ENCODE measurements at places on chromosomes 5 and 9.

DNA sequence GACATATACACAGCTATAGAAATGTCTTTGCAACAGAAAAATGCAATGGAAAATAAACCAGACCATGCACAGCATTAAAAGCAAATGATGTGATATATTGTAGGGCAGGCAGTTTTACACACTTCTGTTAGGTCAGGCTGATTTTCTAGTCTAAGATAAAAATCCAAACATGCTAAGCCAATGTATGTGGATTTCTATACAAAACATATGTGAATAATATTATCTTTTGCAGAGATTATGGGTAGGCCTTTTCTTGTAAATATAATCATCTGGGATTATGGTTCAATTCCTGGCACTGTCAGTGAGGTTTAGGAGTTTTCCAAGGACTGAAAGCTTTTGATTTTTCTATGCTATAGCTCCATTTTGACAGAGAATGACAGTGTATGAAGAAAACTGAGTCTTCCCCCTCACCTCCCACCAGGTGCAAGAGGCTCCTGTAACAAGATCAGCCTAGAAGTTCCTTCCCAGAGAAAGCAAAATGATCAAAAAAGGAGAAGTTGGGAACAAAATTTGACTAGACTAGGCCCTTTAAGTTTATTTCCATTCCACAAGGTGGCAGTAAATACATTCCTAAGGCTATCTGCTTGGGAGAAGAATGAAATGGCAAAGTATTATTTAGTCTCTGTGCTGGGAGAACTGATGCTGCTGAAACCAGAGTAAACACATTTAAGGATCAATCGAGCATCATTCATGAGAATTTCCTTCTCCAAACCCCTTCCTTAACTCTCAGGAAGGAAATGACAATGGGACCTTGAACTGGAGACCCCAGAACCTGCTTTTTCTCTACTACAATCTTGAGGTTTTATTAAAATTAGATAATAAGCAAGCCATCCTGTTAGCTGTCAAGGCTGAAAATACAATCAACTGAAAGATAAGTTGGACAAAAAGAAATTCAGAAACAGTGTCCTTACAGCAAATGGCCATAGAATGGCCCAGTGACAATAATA is 133.0 kb upstream of the TUT7 start:
- peak; percentile 72 for DNase-seq

DNA sequence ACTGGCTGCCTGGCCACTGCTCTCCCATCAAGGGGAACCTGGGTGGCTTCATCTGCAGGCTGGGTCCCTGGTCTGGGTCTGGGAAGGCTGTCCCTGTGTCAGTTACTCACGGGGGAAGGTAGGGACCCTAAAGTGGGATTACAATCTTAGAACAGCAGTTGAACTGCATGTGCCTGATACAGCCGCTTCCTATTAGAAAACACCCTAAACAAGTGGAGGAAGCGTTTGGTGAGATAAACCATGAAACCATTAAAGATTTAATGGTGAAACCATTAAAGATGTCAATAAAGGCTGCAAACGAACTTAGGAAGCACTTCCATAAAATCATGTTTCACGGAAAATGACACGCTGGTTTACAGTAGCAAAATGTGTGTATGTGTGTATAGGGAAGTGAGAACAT is 2.5 kb upstream of the GFI1B start:
- DNase-seq: no peak

GRCh38 chr5:8396756-8397155 is 527.8 kb downstream of the MTRR start:
- DNase-seq: no peak

GRCh38 chr5:107402434-107403227 is 268.1 kb downstream of the EFNA5 start:
- DNase-seq: no peak

GRCh38 chr5:96994493-96994892 is 58.6 kb downstream of the LNPEP start:
- no peak for DNase-seq

GRCh38 chr9:107020040-107020530 is 157.1 kb downstream of the ZNF462 start:
- peak; percentile 95 for DNase-seq

GRCh38 chr5:37837414-37838032 is 2.3 kb downstream of the GDNF start:
- DNase-seq: peak; percentile 60

DNA sequence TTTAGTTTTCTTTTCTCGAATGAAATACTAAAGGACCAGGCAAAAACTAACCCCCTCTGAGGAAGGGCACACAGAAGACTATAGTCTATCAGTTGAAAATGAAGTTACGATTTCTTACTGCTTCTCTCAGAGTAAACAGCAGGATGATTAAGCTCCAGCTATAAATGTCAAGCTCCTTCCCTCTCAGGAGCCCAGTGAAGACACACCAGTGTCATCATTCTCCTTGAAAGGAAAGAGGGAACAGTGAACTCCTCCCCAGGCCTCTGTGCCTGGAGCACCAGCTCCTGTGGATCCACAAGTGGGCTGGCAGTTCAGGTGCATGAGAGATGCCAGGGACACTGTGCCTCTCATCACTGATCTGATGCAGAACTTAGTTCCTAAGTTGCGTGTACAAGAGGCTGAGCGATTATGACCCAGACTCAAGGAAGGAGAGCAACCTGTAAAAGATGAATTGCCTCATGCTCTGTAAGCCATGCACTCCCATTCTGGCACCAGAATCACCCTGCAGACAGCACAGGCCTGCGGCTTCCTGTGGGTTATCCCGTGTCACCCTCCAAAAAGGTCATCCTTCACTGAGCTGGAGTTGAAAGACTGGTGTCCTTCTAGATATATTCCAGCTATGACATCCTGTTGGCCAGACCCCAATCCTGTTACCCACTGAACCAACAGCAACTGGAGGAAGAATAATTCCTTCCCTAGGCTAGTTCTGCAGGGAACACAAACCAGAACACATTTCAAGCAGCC is 394.0 kb downstream of the SEMA5A start:
- no peak for DNase-seq

- no peak for DNase-seq
These were observed 5.0 kb downstream of the IL7R start for GRCh38 chr5:35861718-35862117.

GRCh38 chr9:130167927-130168326 is 4.3 kb upstream of the NCS1 start:
- DNase-seq: no peak

- DNase-seq: no peak
These were observed 1.5 kb downstream of the LRRTM2 start for GRCh38 chr5:138873466-138874221.

GRCh38 chr5:36712706-36713105 is 106.3 kb downstream of the SLC1A3 start:
- DNase-seq: no peak

DNA sequence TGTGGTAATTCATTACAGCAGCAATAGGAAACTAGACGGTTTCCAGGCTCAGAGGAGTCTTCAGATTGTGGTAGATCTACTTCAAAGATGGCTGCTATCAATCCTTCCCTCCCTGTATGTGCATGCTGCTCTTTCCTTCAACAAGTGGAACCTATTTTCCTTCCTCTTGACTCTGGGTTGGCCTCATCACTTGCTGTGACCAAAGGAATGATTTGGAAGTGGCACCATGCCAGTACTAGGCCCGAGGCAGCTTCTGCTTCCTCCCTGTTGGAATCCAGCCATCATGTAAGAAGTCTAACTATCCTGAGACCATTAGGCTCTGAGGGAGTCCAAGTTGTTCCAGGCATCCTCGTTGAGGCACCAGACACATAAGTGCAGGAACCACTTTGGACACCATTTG is 46.5 kb upstream of the MCTP1 start:
- DNase-seq: no peak

DNA sequence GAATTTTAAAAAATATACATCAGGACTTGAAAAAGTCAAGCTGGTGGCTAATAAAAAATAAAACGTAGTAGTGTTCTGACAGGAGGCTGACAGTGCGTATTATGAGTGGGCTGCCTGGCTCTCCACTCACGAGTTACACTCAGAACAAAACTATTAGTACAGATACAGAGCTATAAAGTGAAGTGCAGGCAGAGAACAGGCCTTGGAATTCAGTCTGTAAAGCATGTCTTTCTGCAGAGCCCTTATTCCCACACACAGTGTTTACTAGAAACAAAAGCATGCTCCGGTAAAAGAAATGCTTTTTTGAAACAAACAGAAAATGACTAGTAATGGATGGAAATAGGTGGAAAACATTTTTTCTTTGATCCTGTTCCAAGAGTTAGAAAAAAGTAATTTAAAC is 334.7 kb downstream of the DIRAS2 start:
- DNase-seq: no peak

DNA sequence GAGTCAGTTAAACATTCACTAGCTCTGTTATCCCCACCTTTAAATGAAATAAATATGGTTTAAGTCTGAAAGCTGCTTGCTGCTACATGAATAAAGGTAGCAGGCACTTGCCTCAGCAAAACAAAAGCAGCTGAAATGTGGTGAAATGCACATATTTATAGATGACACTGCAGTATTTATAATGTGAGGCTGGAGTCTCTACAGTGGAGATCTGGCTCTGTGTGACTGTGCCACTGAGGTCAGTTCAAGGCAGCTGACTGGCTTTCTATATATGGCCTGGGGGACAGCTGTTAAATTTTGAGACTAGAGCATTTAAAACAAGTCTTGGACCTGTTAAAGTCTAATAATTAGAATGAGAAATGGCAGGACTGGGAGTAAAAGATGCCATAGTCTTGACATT is 859.6 kb upstream of the SEMA6A start:
- no peak for DNase-seq

DNA sequence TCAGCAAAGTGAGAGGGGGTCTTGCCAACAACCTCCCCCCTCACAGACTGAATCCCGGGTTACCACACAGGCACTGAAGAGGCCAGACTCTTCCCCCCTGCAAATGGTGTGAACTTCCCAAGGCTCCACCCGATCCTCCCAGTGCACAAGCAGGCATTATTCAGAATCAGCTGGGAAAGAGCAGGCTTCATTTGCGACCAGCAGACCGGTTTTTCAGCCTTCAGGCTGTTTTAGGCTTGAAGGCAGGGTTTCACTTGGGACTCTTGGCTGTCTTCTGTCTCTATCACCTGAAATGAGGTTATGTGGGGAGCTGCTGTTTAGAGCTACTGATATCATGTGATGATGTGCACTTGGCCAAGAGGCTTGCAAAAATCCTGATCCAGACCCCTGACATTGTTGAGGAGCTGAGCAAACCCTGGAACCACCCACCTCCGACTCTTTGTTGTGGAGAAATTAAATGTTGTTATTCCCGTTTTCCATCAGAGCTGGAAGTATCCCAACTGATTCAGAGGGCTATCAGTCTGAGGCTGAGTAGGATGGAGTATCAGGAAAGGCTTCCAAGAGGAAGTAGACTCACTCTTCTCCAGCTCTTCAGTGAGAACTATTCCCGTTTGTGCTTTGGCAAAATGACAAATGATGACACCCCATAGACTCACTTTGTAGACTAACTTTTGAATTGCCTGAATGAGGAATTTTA is 63.3 kb upstream of the ZFR start:
- peak; percentile 94 for DNase-seq

DNA sequence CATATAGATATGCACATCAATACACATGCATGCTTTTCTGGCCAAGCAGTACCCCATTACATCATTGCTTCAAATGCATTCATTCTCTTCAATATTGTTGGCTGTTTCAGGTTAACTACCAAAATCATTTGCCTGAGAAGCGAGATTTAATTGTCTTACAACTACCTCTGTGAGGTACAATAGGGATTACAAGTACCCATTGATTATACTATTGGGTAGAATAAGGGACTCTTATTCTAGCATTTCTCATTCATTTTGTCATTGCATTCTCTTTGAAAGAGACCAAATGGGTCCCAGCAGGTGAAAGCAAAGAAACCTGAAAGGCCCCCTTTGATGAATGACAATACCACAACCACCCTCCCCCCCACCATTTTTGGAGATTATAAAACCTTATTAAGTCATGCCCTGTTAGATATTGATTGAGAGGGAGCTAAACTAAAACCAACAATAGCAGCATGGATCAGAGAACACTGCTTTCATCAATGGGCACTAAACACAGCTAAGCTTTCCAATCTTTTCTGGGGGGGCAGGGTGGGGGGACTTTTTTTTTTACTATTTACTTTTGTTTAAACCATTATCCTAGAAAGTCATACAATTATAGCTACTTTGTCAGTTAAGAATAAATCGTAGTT is 375.0 kb upstream of the CCNH start:
- DNase-seq: no peak

GRCh38 chr9:116448431-116448830 is 238.7 kb upstream of the TRIM32 start:
- DNase-seq: no peak

GRCh38 chr9:27150746-27151406 is 41.9 kb downstream of the TEK start:
- DNase-seq: peak; percentile 43

DNA sequence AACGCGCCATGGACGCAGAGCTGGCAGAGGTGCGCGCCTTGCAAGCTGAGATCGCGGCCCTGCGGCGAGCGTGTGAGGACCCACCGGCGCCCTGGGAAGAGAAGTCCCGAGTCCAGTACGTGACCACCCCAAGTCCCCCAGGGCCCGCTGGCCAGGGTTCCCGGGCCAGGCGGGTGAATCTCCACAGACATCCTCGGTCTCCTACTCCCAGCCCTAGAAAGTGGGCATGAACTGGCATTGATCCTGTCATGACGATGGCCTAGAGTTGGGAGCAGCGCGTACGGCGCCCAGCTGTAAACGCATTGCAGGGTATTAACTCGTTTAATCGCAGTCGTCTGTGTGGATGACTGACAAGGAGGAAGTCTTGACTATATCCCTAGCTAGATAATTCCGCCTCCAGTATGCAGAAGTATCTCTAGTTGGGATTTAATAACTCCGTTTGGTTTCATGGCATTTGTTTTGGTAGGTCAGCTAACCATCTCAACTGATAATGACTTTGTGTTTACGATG is 293 bp downstream of the CENPP start:
- no peak for DNase-seq

DNA sequence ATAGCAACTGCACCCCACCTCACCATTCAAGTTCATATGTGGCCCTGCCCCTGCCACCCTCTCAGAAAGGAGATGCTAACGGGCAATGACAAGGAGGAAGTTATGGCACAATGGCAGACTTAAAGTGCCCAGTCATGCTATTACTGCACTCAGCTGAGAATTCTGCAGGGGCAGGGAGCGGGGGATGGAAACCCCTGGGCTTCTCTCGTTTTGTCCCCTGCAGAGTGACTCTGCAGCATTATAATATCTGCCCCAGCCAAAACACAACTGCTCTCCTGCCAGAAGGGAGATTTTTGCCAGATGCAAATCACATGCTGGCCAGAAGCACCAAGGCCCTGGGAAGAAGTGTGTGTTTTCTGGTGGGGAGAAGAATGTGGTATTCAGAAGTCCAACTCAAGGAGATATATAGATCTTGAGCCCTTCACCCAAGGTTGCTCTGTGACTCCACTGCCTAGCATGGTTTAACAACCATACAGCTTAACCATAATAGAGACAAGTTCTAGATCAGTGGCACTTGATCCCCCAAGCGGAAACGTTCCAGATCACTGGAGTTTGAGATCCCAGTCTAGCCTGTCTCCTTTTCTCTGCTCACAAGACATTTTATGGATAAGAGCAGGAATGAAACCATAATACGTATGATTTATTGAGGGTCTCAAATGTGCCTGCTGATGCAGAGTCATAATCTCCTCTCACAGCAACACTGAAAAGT is 207.0 kb upstream of the MAP3K1 start:
- DNase-seq: no peak
